A549 treated with DMSO at 1 μM for 4 hours (cell line): ENCODE measurements at places on chromosomes 13 and 19. TPM values are rescaled to one million over a fixed set of nuclear protein-coding genes. Genes with fewer than 3 reads are reported as not detected.

The CGB8 gene
- 3.5 to 6.0 TPM (median 4.8 TPM) in 5 replicates for total RNA-seq

The ZSCAN5C gene
- not detected in 5 replicates for total RNA-seq

The NDUFA7 gene
- total RNA-seq, result 67.6 to 88.6 TPM (median 85.0 TPM) in 5 replicates

The TRAPPC5 gene
- total RNA-seq, result 43.8 to 95.6 TPM (median 89.8 TPM) in 5 replicates

The CABP5 gene
- not detected in 5 replicates for total RNA-seq

The LPAR6 gene
- 0.83 to 1.5 TPM (median 1.2 TPM) in 5 replicates for total RNA-seq

The RXFP2 gene
- not detected in 5 replicates for total RNA-seq

The TJP3 gene
- total RNA-seq, result 0.38 to 0.73 TPM (median 0.53 TPM) in 5 replicates

The FUT1 gene
- 0.06 to 0.09 TPM (median 0.08 TPM) in 5 replicates for total RNA-seq

The KRTDAP gene
- not detected in 5 replicates for total RNA-seq

The CCL25 gene
- not detected in 5 replicates for total RNA-seq

The ALOX5AP gene
- total RNA-seq, result 2.4 to 2.8 TPM (median 2.7 TPM) in 5 replicates

The MED26 gene
- total RNA-seq, result 4.4 to 5.6 TPM (median 5.3 TPM) in 5 replicates

The FSD1 gene
- 7.5 to 8.4 TPM (median 7.8 TPM) in 5 replicates for total RNA-seq

The CBY2 gene
- not detected in 5 replicates for total RNA-seq

The GSX1 gene
- not detected in 5 replicates for total RNA-seq
